CD4-positive, alpha-beta T cell (primary cell): ENCODE measurements at places on chromosomes 2 and 18. TPM values are rescaled to one million over a fixed set of nuclear protein-coding genes. Genes with fewer than 3 reads are reported as not detected.
A peak's percentile ranks its signal among the peaks of the same experiment; 100 is the strongest.

- no peak overlapping the region for H3K4me3 ChIP-seq
- H3K4me1 ChIP-seq, result peaks cover 31% of the 10 kb centered on the region
- no peaks in the 10 kb centered on the region for H3K36me3 ChIP-seq
- H3K27ac ChIP-seq, result no peak overlapping the region
Measured at GRCh38 chr2:112692495-112692911, 28.3 kb upstream of the NT5DC4 start.

GRCh38 chr2:99753505-99753904 lies 263.7 kb upstream of the REV1 start:
- no peak for DNase-seq
- no peaks in the 10 kb centered on the region for H3K4me1 ChIP-seq
- H3K4me3 ChIP-seq, result no peak overlapping the region
- no peaks in the 10 kb centered on the region for H3K36me3 ChIP-seq
- no peaks in the 10 kb centered on the region for H3K27me3 ChIP-seq

DNA sequence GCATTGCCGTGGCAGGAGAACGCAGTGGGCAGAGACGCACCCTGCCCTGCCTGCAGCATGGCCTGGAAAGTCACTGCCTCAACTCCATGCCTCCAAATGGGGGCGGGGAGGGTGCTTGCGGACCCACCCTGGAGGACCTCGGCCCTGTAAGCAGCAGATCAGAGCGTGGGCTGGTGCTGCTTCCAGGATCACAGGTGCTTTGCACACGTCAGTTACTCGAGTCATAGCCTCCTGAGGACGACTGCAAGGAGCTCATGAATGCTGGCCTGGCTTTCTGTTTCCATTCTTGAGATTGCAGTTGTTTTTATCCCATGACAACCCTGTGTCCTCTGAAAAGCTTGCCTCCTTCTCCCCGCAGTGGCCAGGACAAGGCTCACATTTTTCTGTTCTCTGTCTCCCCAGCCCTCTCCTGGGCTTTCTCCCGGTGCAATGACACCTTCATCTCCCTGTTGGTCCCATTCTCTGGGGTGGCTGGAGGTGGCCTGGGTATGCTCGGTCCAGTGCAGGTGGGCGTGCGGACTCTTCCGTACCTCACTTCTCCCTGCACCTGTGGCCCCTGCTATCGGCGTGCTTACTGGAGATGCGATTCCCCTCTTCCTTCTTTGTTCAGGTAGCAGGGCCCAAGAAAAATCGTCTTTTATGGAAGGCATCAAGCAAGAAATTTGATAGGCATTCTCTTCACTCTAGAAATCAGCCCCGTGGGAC lies 208.0 kb downstream of the GBX2 start:
- no peak for DNase-seq
- H3K4me1 ChIP-seq, result no peaks in the 10 kb centered on the region
- H3K4me3 ChIP-seq, result no peak overlapping the region
- H3K27me3 ChIP-seq, result no peaks in the 10 kb centered on the region
- no peaks in the 10 kb centered on the region for H3K36me3 ChIP-seq
- H3K27ac ChIP-seq, result no peak overlapping the region

DNA sequence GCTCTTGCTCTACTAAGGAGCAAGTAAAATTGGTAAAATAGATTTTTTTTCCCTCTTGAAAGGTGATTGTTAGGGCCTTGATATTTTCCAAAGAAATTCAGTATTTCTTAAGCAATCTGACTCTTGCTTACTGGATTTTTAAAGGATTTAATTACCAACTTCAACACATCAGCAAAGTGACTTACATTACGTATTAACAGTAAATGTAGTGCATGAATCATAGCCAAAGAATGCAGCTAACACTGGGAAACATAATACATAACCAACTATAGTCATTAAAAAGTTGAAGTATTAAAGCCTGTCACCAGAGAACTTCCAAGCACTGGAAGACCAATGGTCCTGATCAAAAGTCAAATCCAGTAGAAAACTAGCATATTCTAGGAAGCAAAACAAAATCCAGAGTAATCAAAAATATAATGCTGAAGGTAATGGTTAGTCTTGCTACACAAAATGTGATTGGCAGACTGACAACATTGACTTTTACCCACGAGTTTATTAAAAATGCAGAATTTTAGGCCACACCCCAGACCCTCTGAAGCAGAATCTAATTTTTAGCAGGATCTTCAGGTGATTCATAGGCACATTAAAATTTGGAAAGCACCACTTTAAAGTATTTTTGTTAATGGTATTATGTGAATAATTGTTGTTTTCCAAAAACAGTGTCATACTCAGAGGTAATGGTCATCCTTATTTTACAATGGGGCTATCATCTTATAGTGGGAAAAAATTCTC lies 31.8 kb upstream of the CAVIN2 start:
- no peaks in the 10 kb centered on the region for H3K27me3 ChIP-seq
- H3K27ac ChIP-seq, result no peak overlapping the region
- H3K4me1 ChIP-seq, result no peaks in the 10 kb centered on the region

DNA sequence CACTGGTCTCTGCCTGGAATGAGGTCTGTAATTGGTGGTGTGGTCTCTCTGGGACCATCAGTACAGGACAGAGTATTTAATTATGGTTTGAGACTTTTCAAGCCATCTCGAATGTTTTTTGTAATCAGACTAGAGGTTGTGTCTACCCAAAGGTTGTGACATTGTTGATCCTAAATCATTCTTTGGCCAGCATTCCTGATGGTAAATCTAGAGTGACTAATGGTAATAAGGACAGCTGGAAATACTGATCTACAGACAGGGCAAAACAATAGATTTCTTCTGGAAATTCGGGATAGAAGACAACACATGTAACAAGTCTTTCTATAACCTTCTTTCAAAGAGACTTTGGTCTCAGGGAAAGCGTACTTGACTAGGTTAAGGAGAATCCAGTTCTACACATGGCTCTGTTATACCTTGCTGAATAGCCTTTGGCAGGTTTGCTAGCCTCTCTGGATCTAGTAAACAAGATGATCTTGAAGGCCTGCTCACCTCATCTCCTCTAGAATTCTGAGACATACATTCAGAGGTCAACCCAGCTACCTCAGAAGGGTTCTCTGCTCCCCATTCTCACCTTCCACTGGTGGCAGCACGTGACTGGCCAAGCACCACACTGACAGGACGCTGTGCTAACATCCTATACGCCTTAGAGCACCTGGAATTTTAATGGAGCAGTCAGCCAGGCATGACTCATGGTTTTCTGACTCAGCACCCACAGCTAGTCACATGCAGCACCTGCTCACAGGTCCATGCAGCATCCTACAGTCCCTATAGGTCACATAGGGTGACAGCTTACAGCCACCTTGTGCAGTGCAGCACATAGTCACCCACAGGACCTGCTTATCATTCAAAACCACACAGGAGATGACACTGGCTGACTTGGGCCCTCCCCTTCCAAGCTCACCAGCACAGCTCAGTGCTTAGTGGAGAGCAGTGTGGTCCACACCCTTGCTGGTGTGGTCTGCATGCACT lies 12.2 kb downstream of the PLB1 start:
- H3K4me1 ChIP-seq, result peaks cover 4% of the 10 kb centered on the region
- no peak for DNase-seq
- H3K27ac ChIP-seq, result no peak overlapping the region
- no peaks in the 10 kb centered on the region for H3K36me3 ChIP-seq
- no peaks in the 10 kb centered on the region for H3K27me3 ChIP-seq
- no peak overlapping the region for H3K4me3 ChIP-seq

DNA sequence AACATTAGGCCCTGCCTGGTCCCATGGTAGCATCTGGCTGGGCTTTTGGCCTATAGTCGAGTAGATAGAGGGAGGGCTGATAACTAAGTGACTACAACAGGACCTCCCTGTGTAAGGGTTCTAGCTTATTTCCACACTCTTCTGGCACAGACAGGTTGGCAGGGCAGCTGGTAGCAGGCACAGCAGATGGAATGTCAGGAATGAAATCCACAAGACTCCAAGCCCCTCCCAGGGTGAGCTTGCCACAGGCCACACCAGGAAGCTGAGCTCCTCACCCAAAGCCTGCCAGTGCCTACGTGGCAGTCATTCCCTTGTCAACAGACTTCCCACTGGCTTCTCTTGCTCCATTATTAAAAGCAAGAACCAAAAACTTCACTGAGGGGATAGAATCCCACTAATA lies 20.7 kb upstream of the C1QL2 start:
- H3K27ac ChIP-seq, result no peak overlapping the region
- H3K36me3 ChIP-seq, result no peaks in the 10 kb centered on the region
- H3K4me3 ChIP-seq, result no peak overlapping the region
- peaks cover 2% of the 10 kb centered on the region for H3K4me1 ChIP-seq

GRCh38 chr2:63678551-63678950 lies 89.8 kb downstream of the MDH1 start:
- no peaks in the 10 kb centered on the region for H3K36me3 ChIP-seq
- DNase-seq, result no peak
- no peak overlapping the region for H3K4me3 ChIP-seq

GRCh38 chr2:240822280-240822847 lies 2.3 kb upstream of the KIF1A start:
- H3K27me3 ChIP-seq, result peaks cover 59% of the 10 kb centered on the region
- no peak for DNase-seq
- no peaks in the 10 kb centered on the region for H3K36me3 ChIP-seq
- no peak overlapping the region for H3K27ac ChIP-seq
- peaks cover 21% of the 10 kb centered on the region for H3K4me1 ChIP-seq

DNA sequence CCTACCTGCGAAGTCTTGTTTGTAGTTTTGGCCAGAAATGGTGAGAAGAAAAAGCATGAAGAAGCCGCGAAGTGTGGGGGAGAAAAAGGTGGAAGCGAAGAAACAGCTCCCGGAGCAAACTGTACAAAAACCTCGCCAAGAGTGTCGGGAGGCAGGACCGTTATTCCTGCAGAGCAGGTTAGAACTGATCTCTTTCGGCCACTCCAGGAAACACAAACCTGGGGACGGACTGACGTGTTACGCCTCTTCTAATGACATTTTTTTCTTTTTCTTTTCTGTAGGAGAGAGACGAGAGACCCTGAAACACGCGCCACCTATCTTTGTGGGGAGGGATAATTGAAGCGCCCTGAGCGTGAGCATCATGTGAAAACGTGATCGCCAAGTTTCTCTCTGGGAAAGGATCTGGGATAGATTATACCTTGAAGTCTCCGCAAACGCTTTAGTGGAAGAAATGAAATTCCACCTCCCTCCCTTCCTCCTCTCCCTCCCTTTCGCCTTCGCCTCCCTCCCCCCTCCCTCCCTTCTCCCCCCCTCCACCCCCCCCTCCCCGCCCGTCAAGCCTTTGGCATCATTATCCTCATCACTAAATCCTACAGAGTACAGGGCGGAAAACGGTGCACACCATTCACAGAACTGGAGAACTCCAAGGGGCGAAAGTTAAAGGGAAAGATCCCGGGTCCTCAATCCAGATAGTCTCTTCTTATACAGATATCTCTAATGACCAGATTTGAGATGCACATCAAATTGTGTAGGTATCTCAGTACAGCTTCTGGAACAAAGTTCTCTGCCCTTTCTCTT lies at the start of gene ZEB2:
Gene ZEB2, minus strand, starts transcription at position 186 of the 798 bp plus-strand sequence. CDS start 2,769 bp downstream, outside the sequence.
- peaks cover 58% of the 10 kb centered on the region for H3K27me3 ChIP-seq
- H3K4me3 ChIP-seq, result peak within 1 kb of the TSS; percentile 68
- DNase-seq, result no peak
- H3K36me3 ChIP-seq, result no peaks in the 10 kb centered on the region
- H3K27ac ChIP-seq, result peak within 1 kb of the TSS; percentile 35

DNA sequence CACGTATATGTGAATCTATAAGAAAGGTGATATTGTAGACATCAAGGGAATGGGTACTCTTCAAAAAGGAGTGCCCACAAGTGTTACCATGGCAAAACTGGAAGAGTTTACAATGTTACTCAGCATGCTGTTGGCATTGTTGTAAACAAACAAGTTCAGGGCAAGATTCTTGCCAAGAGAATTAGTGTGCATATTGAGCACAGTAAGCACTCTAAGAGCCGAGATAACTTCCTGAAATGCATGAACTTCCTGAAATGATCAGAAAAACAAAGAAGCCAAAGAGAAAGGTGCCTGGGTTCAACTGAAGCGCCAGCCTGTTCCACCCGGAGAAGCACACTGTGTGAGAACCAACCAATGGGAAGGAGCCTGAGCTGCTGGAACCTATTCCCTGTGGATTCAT lies 101.0 kb downstream of the HS6ST1 start:
- H3K27me3 ChIP-seq, result no peaks in the 10 kb centered on the region
- no peak overlapping the region for H3K27ac ChIP-seq
- DNase-seq, result no peak
- no peak overlapping the region for H3K4me3 ChIP-seq
- no peaks in the 10 kb centered on the region for H3K36me3 ChIP-seq
- H3K4me1 ChIP-seq, result no peaks in the 10 kb centered on the region

- no peaks in the 10 kb centered on the region for H3K36me3 ChIP-seq
- no peak overlapping the region for H3K27ac ChIP-seq
- no peak for DNase-seq
- no peak overlapping the region for H3K4me3 ChIP-seq
- no peaks in the 10 kb centered on the region for H3K4me1 ChIP-seq
- H3K27me3 ChIP-seq, result no peaks in the 10 kb centered on the region
Measured at GRCh38 chr2:36678856-36679255, 17.7 kb upstream of the VIT start.

DNA sequence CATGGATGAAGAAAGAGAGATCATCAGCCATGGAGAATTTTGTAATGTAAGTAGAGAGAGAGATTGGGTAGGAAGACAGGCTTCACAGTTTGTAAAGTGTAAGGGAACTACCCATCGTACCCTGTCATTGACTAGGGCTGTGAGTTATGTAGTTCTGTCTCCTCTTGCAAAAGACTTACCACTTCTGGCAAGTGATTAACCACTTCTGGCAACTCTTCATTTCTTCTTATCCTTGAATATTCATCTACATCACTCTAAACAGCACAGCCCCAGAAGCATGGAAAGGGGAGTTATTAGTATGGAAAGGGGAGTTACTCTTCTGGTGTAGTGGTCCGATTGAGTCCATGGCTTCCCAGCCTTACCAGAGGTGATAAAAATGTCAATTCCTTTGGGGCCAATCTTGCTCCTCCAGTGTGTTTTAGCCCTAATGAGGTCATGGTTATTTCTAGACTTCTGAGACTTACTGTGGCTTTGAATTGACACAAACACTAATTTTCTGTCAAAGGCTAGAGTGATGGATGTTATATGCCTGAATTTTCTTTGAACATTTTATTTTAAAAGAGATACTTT lies 52.0 kb downstream of the STAT1 start:
- H3K27me3 ChIP-seq, result no peaks in the 10 kb centered on the region
- H3K36me3 ChIP-seq, result peaks cover 52% of the 10 kb centered on the region
- H3K4me1 ChIP-seq, result peaks cover 5% of the 10 kb centered on the region
- H3K4me3 ChIP-seq, result no peak overlapping the region

GRCh38 chr2:231807020-231807419 lies 20.8 kb downstream of the COPS7B start:
- H3K4me3 ChIP-seq, result no peak overlapping the region
- H3K4me1 ChIP-seq, result no peaks in the 10 kb centered on the region
- no peak for DNase-seq

- H3K36me3 ChIP-seq, result no peaks in the 10 kb centered on the region
- no peak overlapping the region for H3K4me3 ChIP-seq
- no peaks in the 10 kb centered on the region for H3K27me3 ChIP-seq
- H3K4me1 ChIP-seq, result no peaks in the 10 kb centered on the region
- no peak overlapping the region for H3K27ac ChIP-seq
Measured at GRCh38 chr2:151007365-151007764, 254.3 kb downstream of the RBM43 start.

- H3K36me3 ChIP-seq, result no peaks in the 10 kb centered on the region
- no peaks in the 10 kb centered on the region for H3K4me1 ChIP-seq
- peaks cover 9% of the 10 kb centered on the region for H3K27me3 ChIP-seq
- DNase-seq, result no peak
Measured at GRCh38 chr2:121257480-121257840, 27.5 kb downstream of the TFCP2L1 start.

GRCh38 chr2:238009563-238009962 lies 42.7 kb downstream of the UBE2F start:
- no peaks in the 10 kb centered on the region for H3K27me3 ChIP-seq
- no peak overlapping the region for H3K27ac ChIP-seq
- no peak overlapping the region for H3K4me3 ChIP-seq
- no peak for DNase-seq

FNDC4 gene
- not detected for total RNA-seq

LINC00305 gene
- not detected for total RNA-seq

TTC39C gene
- 91.8 TPM for total RNA-seq
